WTC11 (cell line): ENCODE measurements at places on chromosomes 5 and 9. TPM values are rescaled to one million over a fixed set of nuclear protein-coding genes. Genes with fewer than 3 reads are reported as not detected.

EGFL7 gene
- total RNA-seq: 54.6 to 64.9 TPM (median 62.8 TPM) in 3 replicates

FRMD3 gene
- total RNA-seq: 0.89 to 1.4 TPM (median 1.0 TPM) in 3 replicates

ARL14EPL gene
- not detected in 3 replicates for total RNA-seq

GMCL2 gene
- not detected in 3 replicates for total RNA-seq

TLE1 gene
- 93.2 to 97.7 TPM (median 93.9 TPM) in 3 replicates for total RNA-seq

GRAMD2B gene
- 10.3 to 11.6 TPM (median 10.8 TPM) in 3 replicates for total RNA-seq

CPEB4 gene
- 9.1 to 12.7 TPM (median 9.2 TPM) in 3 replicates for total RNA-seq

SNCAIP gene
- 9.2 to 10.0 TPM (median 9.7 TPM) in 3 replicates for total RNA-seq

C9orf50 gene
- total RNA-seq: 0.11 TPM in 1 of 3 replicates, not detected in the others

DNA sequence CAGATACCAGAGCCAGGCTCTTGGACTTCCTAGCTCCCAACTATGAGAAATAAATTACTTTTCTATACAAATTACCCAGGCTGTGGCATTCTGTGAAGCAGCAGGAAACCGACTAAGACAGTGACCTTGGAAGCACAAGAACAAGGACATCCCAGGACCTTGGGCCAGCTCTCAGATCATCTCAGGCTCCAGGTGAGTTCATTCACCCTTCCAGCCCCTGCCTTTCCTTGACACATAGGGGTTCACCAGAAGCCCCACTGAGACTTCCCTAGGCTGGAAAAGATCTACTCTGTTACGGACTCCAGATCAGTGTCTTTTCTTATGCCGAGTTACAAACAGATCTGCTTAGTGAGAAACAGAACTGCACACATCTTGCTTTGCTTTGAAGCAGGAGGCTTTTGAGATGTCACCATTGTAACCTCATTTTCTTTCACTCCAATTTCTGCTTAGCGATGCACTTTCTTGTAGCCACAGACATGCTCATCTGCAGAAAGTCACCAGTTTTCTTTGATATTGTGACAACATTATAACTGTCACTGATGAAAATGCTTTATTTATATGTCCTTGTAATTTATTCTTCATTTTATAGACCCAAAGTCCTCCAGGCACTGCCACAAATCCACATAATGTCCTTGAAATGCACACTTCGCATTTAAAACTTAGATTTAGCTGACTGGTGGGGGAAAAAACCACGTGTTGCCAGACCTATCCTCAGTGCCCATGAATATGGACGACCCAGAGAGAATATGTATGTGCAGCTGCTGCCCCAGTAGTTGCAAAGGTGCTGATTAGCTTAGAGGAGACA, 8.1 kb downstream of the CD180 start:
- no peak for DNase-seq

- no peak for DNase-seq
Observed at GRCh38 chr5:141746395-141746794, 64.4 kb upstream of the ARAP3 start.

DNA sequence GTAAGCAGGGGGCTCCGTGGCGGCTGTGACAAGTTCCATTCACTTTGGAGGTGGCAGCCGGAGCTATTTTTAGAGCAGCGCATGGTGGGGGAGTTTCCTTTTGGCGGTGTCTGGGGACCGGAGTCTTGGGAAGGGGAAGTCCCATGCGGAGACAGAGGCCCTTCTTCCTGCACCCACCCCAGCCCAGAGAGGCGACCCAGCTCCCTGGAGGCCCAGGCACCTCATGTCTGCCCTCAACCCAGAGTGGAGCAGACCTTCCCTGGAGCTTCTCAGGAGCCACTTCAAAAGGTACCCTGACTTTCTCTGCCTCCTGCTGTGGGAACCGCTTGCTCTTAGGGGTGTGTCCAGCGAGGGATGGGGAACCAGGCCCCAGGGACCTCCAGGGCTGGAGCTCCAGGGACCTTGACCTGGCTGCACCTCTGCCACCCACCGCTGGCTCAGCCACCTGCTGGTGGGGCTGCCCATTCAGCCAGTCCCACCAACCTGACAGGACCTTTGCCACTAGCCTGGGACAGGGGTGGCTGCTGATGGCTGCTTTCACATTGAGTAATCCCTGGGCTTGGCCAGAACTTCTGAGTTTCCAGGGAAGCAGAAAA, 34.1 kb downstream of the NEK6 start:
- DNase-seq: no peak

GRCh38 chr5:42349163-42349562, 74.1 kb upstream of the GHR start:
- no peak for DNase-seq

- DNase-seq: no peak
Observed at GRCh38 chr5:160905285-160905684, 53.3 kb upstream of the ATP10B start.

DNA sequence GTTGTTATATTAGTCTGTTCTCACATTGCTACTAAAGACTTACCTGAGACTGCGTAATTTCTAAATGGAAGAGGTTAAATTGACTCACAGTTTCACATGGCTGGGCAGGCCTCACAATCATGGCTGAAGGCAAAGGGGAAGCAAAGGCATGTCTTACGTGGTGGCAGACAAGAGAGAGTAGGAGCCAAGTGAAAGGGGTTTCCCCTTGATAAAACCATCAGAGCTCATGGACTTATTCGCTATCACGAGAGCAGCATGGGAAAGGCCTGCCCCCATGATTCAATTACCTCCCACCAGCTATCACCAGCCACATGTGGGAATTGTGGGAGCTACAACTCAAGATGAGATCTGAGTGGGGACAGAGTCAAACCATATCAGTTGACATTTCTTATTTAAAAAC, 374.5 kb upstream of the RORB start:
- DNase-seq: no peak

DNA sequence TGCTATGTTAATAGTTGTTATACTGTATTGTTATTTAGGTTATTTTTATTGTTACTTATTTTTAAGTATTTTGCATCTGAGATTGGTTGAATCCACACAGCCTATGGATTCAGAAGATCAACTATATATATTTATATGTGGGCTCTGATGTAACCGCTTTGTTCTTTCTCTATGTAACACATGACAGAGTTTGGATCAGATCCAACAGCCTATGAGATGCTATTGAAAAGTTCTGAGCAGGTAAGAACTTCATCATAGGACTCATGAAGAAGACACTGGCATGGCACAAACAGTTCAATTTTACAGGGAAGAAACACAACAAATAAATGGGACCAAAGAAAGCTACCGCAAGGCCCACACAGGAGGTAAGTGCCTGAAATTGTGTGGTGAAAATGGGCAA, 93.4 kb downstream of the GNAQ start:
- no peak for DNase-seq

DNA sequence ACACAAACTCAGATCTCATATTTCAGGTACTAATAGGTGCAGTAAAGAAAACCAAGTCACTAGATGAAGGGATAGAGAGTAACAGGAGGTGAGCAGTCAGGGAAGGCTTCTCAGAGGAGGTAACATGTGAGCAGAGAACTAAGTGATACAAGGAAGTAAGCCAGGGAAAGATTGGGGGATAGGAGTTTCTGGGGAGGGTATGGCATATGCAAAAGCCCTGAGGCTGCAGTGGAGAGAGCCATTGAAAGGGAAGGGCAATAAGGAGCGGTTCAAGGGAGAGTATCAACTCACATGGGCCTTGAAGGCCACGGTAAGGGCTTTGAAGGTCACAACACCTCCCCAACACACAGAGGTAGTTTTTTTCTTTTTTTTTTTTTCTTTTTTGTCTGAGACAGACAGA, 6.9 kb downstream of the OLFML2A start:
- peak; percentile 0 for DNase-seq

DNA sequence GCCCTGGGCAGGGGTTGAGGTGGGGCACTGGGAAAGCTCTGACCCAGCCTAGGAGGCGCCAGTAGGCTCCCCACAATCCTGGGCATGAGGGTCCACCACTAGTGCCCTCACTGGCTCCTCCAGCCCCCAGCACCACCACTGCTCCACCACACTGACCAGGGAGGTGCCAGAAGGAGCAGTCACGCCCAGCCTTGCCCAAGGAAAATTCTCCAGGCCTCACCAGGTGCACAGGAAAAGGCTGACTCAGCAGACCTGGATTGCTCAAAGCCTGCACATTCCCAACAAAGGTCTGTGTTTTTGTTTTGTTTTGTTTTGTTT, 62.9 kb downstream of the ZNF354C start:
- no peak for DNase-seq

- DNase-seq: no peak
Observed at GRCh38 chr9:97548819-97549540, 47.5 kb downstream of the TMOD1 start.

DNA sequence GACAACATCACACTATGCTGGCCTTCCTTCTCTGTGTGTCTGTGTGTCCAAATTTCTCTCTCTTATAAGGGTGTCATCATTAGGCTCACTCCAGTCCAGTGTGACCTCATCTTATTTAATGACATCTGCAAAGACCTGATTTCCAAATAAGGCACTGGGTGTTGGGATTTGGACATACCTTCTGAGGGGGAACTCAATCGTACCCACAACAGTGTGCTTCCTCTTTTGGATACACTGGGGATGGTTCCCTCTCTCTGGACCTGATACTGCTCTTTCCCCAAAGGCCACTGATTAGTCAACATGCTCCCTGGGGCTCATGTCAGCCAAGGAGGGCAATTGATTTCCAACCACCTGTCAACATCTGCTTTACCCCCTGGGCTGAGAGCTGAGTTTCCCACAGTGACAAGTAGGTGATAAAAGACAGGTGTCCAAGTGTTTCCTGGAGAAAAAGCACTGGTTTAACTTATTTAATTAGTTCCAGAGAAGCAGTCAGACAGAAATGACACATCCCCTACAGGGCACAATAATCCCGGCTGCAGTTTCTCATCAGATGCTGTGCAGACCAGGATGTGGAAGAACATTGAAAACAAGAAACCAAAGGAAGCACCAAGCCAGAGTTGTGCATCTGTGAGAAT, 17.8 kb upstream of the CEP72 start:
- no peak for DNase-seq

DNA sequence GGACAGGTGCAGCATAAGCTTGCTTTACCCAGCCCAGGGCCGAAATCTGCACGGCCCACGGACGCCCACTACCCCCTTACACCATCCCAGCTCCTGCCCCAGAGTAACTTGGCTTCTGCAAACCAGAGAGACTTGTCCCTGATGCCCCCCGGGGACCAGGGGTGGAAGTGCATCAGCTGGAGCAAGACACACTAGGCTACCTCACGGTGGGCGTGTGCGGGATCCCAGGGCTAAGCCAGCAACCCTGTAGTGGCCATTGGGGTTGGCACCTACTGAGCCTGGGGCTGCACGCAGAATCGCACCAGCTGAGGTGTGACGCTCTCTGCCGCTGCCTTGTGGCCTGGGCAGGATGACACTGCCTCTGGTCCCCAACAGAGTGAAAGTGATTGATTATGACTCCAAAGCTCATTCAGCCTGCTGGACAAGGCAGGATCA, 6.1 kb upstream of the ZNF79 start:
- peak; percentile 82 for DNase-seq

DNA sequence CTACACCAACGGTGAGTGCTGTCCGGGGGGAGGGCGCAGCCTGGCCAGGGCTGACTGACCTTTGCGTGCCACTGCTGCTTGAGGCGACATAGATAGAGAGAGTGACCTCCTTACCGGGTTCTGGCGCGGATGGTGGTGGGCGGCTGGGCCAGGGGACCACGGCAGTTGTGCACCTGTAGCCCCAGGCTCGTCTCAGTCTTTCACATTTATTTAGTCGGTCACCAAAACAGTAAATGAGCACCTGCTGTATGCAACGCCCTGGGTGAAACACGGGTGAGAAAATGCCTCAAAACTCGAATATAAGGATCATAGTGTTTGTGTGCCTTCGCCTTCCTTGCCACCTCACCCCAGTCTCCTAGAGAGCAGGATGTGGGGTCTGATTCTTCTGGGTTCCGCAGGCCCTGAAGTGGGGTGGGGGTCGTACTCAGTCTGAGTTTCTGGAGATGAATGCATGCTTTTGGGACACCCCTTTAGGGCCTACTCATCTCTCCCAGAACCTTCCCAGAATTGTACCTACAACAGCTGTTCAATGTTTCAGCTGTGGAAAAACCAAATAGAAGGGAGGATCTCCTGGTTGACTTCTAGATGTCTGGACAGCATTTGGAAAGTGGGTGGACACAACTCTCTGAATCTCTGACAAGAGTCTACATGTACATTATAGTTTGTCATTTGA, 714 bp downstream of the SEC24A start:
- DNase-seq: no peak

- DNase-seq: no peak
Observed at GRCh38 chr5:142726188-142726731, 40.4 kb upstream of the FGF1 start.

GRCh38 chr5:40436535-40437237, 243.0 kb upstream of the PTGER4 start:
- DNase-seq: no peak

GRCh38 chr5:54845567-54845941, 139.8 kb downstream of the ESM1 start:
- DNase-seq: no peak

DNA sequence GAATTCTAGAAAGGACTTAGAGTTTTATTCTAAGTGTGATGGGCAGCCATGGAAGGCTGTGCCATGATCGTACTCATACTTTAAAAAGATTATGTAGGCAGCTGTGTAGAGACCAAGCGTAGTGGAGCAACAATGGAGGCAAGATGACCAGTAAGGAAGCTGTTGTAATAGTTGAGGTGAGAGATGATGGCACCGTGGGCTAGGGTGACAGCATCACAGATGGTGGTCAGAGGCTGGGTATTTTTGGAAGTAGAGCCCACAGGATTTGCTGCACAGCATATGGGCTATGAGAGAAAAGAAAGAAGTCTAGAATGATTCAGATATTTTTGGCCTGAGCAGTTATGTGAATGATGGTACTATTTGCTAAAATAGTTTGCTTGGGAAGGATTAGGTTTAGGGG, 7.7 kb downstream of the ARHGAP26 start:
- DNase-seq: no peak

DNA sequence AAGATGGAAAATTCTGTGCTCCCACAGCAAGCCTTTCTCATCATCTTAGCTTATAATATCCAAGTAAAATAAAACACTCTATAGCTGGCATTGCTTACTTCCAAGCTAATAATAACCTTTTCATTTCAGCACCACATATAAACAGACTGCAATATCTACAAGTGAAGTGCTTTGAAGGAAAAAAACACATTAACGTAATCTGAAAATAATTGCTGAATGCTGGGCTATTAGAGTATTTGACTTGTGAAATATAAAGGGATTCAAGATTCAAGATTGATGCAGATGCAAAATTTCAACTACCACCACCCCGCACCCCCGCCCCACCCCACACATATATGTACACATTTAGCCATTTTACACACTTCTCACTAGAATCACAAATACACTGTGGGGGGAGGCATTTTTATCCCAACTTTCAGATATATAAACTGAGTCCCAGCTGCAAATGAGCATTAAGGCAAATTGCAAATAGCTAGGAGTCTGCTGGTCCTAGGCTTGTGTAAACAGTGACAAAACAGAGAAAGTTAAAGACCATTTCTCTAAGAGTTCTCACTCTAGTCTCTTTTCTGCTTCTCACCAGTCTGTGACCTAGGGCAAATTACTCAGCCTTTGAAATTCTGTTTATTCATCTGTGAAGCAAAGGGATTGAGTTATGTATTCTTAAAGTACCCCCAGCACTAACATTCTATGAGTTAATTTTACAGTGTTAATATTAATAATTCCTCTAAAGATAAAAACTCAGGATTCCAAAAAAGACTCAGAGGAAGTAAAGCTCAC, 489.4 kb downstream of the PRELID2 start:
- DNase-seq: no peak
